ENCODE measurements at places on chromosomes 12 and 14.

- DNase-seq: no peak
Measured at GRCh38 chr12:91406920-91407341, 224.3 kb upstream of the DCN start.

DNA sequence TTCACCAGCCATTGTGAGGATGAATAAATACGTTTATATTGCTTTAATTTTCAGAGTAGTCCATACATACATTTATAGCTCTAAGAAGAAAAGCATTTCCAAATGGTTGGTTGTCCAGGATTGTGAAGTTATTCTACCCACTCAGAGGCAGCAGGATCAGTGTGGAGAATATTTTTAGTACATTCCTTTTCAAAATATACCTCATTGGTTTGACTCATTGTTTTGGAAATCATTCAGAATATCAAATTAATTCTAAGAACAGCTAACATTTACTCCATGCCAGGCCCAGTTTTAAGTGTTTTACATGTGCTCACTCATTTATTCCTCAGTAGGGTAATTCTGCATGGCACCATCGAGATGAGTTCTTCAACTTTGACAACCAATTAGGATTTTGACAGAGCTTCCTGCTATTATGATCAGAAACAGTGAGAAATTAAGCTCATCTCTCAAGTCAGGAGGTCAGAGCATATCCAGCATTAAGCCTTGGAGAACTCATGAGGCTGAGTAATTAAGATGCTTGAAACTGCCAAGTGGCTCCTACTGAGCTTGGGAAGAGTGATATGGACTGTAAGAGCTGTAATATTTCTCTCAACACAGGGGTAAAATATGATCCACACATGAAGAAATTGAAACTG lies 153.3 kb upstream of the CLEC14A start:
- DNase-seq: no peak

GRCh38 chr12:104565606-104566243 lies 109.0 kb downstream of the CHST11 start:
- no peak for DNase-seq

DNA sequence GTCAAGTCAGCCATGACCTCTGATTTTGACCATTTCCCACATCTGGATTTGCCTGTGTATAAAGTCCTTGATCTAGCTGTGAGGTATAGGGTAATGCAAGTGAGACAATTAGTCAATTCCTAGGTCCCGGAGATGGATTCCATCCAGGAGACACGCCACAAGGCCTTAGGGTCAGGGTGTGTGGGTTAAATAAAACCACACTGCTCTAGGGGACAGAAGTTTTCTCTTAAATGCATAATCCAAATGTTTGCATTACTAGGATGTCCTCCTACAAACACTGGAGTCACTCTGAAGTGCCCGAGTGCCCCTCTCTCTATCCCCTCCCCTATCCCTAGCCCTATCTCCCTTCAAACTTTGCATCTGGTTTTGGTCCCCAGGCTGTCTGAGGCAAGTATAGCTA lies 26.8 kb downstream of the LRIG3 start:
- DNase-seq: no peak

DNA sequence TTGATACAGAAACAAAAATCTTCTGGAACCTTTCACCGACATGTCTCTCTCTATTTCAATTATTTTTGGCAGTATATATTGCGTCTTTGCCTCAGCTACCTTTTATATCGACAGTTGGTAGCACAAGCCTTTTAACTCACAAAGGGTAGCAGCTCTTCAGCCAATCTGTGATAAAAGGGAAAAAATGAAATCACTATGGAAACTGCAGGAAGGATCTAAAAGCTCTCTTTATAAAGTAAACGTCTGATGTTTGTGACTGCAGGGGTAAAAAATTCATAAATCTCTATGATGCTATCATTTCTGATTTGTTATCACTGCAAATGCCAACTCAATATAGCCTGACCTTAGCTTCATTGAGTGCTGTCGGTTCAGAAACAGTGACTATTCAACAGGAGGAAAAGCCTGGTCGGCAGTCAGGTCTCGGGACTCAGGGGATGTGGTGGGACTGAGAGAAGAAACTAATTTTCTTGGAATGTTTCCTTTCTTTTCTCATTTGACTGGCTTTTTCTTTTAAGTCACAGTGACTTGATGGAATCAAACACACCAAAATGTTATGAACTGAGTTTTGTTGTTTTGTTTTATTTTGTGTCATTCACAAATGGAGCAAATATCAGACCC lies 5.9 kb upstream of the RMST start:
- no peak for DNase-seq

DNA sequence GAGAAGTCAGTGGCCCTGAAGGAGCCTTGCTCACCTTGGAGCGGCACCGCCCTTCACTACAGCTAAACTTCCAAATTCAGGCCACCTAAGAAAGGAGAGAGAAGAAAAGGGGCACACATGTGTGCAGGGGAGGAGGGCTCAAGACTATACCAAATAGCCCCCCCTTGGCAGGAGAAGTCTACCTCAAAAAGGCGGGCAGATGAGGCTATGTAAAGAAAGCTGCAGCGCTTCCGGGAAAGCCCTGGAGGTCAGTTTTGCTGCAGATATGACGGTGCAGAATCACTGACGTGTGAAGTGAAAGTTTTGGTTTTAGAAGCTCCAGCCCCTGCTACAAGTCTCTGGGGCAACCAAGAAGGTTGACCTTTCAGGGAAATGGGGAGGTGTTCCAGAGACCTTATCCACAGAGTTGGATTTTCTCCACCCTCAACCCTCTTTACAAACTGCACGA lies 48.2 kb upstream of the PNMA1 start:
- no peak for DNase-seq

DNA sequence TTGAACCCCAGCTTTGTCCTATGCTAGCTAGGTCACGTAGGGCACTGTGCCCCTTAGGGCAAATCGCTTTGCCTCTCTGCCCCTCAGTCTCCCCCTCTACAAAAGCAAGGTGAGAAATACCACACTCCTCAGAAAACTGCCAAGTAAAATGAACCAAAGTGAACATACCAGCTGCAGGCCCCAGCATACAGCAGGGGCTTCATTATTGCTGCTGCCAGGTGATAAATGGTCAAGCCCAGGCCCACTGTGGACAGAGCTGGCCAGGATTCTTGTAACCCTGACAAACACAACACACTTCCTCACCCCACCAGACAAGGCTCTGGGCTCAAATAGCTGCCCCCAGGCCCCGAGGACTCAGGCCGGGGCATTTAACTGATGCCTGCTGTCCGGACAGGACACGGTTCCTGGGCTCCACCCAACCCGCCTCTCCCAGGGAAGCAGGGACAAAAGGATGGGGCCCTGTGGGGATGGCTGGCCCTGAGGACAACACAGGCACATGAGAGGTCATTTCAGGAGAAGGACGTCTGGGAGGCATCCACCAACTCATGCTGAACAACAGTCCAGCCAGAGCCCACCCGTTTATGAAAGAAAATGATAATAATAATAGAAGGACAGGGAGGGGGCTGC lies 36.7 kb downstream of the NCOR2 start:
- DNase-seq: no peak

- no peak for DNase-seq
Measured at GRCh38 chr14:77390188-77390587, 13.0 kb downstream of the SAMD15 start.

GRCh38 chr12:94202245-94203180 lies 54.1 kb downstream of the PLXNC1 start:
- no peak for DNase-seq

- no peak for DNase-seq
Measured at GRCh38 chr12:104402630-104403029, 54.1 kb upstream of the CHST11 start.

GRCh38 chr12:132168311-132169031 lies 24.2 kb downstream of the NOC4L start:
- DNase-seq: no peak

- DNase-seq: no peak
Measured at GRCh38 chr14:50308363-50308915, 3.6 kb downstream of the L2HGDH start.

DNA sequence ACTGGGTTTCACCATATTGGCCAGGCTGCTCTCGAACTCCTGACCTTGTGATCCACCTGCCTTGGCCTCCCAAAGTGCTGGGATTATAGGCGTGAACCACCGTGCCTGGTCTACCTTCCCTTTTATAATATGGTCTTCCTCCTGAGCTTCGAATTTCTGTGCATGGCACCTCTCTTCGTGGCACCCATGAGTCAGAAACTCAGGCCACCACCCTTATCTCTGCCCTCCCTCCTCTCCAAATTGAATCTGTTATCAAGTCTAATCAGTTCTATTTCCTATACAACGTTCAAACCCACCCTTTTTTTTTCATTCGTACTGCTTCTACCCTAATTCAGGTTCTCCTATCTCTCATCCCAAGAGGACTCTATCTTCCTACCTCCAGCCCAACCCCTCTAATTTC lies 5.0 kb upstream of the TINF2 start:
- DNase-seq: no peak

- DNase-seq: no peak
Measured at GRCh38 chr12:38911611-38912010, 6.2 kb upstream of the CPNE8 start.

GRCh38 chr12:82567688-82568087 lies 119.0 kb upstream of the TMTC2 start:
- no peak for DNase-seq

GRCh38 chr12:66063916-66064315 lies 66.6 kb downstream of the LLPH start:
- DNase-seq: no peak

DNA sequence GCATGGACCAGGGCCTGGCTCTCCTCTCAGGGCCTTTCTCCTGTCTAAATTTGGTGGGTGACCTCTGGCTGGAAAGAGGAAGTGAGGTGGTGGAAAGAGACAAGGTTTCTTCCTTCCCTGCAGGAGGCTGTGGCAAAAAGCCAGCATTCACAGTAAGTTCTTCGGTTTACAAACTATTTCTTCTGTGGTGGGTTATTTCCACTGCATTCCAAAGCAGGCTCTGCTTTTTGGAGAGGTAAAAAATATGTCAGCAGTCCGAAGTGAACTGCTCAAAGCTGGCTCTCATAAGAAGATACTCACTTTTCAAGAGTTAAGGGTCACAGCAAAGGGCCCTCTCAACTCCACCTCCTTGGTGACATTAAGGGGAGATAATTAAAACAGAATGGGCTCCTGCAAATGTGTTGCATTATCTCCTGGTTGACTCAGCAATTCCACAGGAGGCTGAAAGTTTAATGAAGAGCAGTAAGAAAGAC lies 48.9 kb upstream of the POC1B start:
- DNase-seq: no peak

GRCh38 chr12:88255224-88255623 lies 113.1 kb downstream of the TMTC3 start:
- no peak for DNase-seq

GRCh38 chr12:6093764-6094163 lies 30.7 kb downstream of the VWF start:
- no peak for DNase-seq

GRCh38 chr14:81341781-81342180 lies 58.3 kb downstream of the STON2 start:
- no peak for DNase-seq

DNA sequence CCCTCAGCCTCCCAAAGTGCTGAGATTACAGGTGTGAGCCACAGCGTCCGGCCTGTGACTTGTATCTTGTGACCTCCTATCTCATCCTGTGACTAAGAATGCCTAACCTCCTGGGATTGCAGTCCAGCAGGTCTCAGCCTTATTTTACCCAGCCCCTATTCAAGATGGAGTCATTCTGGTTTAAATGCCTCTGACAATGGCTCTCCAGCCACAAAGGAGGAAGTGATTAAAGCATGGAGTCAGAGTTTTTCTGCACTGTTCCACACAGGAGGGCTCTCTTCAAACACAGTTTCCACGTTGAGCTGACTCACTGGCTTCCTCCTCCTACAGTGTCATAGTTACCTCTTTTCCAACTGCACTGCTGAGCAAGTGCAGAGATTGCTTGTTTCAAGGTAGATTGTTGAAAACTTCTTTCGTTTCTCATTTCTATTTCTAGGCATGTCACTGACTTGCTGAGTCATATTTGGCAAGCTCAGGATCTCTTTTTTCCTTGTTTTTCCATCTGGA lies 383.8 kb downstream of the PCNX1 start:
- DNase-seq: peak; percentile 51

GRCh38 chr12:80222261-80222660 lies 122.9 kb downstream of the OTOGL start:
- no peak for DNase-seq

- DNase-seq: no peak
Measured at GRCh38 chr14:99731547-99732435, 47.7 kb downstream of the CYP46A1 start.

GRCh38 chr12:47941475-47941780 lies 22.0 kb upstream of the TMEM106C start:
- DNase-seq: no peak

GRCh38 chr12:113006641-113007040 lies 28.3 kb downstream of the OAS2 start:
- no peak for DNase-seq

All from activated T-cell treated with anti-CD3 and anti-CD28 coated beads for 24 hours (primary cell).